ENCODE measurements at places on chromosomes 5 and 9.

DNA sequence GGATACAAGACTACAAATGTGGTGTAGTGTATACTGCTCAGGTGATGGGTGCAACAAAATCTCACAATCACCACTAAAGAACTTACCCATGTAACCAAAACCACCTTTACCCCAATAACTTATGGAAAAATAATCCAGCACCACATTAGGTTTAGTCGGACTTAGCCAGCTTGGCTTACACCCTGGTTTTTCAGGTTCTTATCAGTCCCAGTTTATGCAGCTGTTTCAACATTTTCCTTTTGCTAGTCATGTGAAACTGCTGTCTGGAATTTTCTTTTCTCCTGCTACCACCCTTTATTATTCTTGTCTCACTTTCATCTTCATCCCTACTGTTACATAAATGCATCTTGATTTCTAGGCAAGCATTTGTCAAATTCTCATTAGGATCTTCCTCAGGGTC is 51.5 kb downstream of the STK32A start:
- no peak for DNase-seq

- no peak for DNase-seq
Measured at GRCh38 chr5:137446615-137447014, 52.5 kb downstream of the SPOCK1 start.

DNA sequence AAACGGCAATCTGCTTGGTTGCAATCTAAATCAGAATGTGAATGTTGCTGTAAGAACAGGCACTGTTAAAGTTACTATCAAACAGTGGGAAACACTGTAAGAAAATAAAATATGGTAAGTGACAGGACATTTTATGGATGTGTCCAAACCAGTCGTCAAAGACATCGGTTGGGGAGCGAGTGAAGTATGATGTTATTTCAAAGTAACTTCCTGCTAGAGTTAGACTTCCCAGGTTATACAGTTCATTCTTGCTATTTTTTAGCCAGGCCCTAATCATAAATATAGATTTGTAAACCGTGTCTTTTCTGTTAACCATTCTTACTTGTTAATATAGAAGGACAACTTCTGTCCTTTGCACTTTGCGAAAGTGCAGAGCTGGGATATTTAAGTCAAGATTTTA is 30.2 kb downstream of the LIX1 start:
- no peak for DNase-seq

GRCh38 chr5:181086026-181086883 is 44.7 kb downstream of the OR2V1 start:
- no peak for DNase-seq

- DNase-seq, result no peak
Measured at GRCh38 chr5:54996466-54996865, 11.1 kb upstream of the ESM1 start.

- no peak for DNase-seq
Measured at GRCh38 chr9:16651446-16651964, 219.0 kb downstream of the BNC2 start.

- DNase-seq, result no peak
Measured at GRCh38 chr5:1542781-1543180, 19.0 kb upstream of the LPCAT1 start.

- DNase-seq, result peak; percentile 83
Measured at GRCh38 chr5:149439899-149440542, 60.9 kb upstream of the IL17B start.

DNA sequence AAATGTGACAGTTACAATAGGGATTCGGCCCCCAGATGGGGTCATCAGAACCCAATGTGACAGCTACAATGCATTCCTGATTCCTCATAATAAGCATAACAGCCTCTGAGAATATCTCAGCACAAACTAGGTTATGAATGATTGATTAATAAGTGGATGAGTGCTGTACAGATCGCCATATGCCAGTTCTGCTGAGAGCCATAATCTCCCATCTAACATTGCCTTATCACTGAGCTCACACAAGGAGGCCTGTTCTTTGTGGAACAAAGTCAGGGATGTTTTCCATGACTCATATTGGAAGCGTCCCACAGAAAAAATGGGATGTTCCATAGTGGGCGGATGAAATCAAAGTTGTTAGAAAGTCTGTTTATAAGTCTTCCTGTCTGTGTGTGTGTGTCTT is 89.6 kb downstream of the KIF4B start:
- no peak for DNase-seq

DNA sequence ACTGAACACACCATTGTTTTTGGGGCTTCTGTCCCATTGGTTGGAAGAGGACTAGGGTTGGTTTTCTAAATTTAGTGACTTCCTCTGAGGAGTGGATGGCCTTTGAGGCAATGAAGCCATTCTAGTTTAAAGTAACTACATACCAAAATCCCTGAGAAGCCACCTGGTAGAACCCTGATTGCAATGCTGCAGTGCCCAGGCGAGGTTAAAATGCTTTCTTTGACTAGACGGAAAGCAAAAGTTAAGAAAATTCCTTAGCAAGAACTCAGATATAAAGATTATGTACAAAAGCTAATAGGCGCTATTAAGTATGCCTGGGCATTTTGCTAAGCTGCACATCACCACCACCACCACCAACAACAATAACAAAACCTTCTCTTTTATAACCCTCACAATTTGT is 20.6 kb downstream of the GLRX start:
- no peak for DNase-seq

DNA sequence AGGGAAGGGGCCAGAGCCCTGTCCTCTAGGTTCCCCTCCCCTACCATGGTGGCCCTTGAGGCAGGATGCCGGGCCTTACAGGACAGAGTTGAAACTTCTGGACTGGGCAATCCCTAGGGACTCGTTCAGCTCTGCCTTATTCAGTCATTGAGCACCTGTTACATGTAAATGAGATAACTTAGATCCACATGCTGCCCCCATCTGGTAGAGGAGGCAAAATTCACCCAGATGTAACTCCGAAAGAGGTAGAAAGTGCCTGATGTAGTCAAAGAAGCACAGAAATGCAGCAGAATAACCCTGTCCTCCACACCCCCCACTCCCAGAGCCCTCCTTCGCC is 1.5 kb downstream of the GGTA1 start:
- peak; percentile 72 for DNase-seq

- DNase-seq, result no peak
Measured at GRCh38 chr9:20042128-20042711, 253.4 kb upstream of the SLC24A2 start.

GRCh38 chr5:7897014-7897600 is 28.2 kb downstream of the MTRR start:
- DNase-seq, result no peak

GRCh38 chr5:31884896-31885295 is 246.0 kb downstream of the PDZD2 start:
- DNase-seq, result no peak

DNA sequence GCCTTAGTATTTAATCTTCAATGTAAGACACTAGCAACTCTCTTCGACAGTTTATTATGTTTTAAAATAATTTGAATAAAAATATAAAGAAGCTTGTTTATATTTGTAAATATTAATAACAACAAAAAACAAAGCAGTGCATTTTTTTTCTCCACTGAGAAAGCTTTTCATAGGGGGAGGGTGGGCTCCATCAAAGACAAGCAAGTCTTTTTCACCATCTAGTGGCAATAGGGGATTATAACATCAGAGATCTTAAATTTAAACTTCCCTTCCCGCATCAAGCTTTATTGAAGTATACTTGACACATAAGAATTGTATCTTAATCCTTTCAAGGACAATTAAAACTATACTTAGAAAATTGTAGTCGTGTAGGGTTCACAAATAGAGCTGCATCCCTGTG is 9.3 kb upstream of the OR13F1 start:
- DNase-seq, result no peak

GRCh38 chr9:136944212-136944518 is 373 bp downstream of the FBXW5 start:
- DNase-seq, result no peak

GRCh38 chr9:127854184-127854806 is at the start of gene ENG:
TSS of gene ENG (minus strand) at chr9:127854658. CDS start at chr9:127854355, 303 bp downstream.
- peak; percentile 65 for DNase-seq

- DNase-seq, result no peak
Measured at GRCh38 chr5:8940934-8941333, 604.9 kb downstream of the SEMA5A start.

DNA sequence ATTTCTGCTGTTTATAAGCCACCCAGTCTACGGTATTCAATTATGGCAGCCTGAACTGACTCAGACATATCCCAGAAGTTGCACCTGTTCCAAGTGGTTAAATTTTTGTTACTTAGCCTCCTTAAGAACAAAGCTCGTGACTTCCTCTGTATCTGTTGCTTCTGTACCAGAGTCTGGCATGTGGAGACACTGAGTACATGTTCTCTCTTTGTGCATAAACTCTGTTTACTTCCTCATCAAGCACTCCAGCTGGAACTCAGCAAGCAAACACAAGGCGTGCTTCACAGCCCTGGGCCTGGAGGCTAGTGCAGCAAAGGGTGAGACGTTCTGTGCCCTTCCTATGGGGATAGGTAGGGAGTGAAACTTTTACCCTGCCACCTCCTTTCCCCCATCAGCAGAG is 19.0 kb downstream of the C9orf152 start:
- peak; percentile 73 for DNase-seq

DNA sequence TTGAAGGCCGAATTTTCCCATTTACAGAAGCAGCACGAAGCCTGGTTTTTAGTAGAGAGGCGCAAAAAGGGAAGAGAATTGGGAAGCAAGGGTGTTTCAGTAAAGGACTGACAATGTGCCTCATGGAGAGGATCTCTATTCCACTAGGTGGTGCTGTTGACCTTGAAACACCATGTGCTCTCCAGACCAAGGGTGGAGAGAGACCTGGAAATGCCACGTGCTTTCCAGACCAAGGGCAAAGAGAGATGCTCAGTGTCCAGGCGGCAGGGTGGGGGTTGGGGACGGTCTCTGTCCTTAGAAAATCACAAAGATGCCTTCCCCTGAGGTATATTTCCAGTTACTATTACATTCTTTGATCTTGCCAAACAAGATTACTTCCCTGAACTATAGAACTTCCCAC is 425.3 kb downstream of the CSNK1G3 start:
- no peak for DNase-seq
